Thoracic aorta endothelial cell (primary cell): ENCODE measurements at places on chromosomes 1 and 21. TPM values are rescaled to one million over a fixed set of nuclear protein-coding genes. Genes with fewer than 3 reads are reported as not detected.

The MAN1C1 gene
- total RNA-seq = 1.1 and 1.9 TPM in 2 replicates

The RGS8 gene
- not detected in 2 replicates for total RNA-seq

The S100A9 gene
- total RNA-seq = not detected in 2 replicates

The CYP4A22 gene
- 0.07 TPM in 1 of 2 replicates, not detected in the other for total RNA-seq

The GPR157 gene
- total RNA-seq = 3.1 and 4.5 TPM in 2 replicates

The KLHDC7A gene
- not detected in 2 replicates for total RNA-seq

The SPRR1B gene
- not detected in 2 replicates for total RNA-seq

The ANGPTL7 gene
- not detected in 2 replicates for total RNA-seq
